M059J (cell line): ENCODE measurements at places on chromosomes 5 and 9.

- peak; percentile 44 for DNase-seq
Observed at GRCh38 chr9:129176701-129177442, 1.2 kb downstream of the IER5L start.

- no peak for DNase-seq
Observed at GRCh38 chr9:127022913-127023660, 99.3 kb downstream of the ANGPTL2 start.

DNA sequence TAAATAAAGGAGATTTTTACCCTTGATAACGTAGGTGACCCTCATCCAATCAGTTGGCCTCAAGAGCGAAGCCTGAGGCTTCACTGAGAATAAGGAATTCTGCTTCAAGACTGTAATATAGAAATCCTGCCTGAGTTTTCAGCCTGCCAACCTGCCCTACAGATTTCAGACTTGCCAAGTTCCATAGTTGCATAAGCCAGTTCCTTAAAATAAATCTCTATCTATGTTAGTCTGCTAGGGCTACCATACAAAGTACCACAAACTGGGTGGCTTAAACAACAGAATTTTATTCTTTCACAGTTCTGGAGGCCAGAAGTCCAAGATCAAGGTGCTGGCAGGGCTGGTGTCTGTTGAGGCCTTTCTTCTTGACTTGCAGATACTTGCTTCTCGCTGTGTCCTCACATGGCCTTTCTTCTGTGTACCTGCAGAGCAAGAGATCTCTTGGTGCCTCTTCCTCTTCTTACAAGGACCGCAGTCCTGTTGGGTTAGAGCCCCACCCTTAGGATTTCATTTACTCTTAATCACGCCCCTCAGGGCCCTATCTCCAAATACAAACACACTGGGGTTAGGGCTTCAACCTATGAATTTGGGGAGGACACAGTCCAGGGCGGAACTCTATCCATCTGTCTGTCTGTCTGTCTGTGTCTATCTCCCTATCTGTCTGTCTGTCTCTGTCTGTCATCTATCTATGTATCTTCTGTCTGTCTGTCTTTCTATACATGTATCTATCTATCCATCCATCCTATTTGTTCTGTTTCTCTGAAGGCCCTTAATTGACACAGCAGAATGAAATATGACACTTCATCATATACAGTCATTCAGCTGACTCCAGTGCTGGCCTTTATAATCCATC, 17.0 kb upstream of the CMBL start:
- no peak for DNase-seq

GRCh38 chr9:75707191-75707590, 183.3 kb upstream of the PCSK5 start:
- DNase-seq = no peak

GRCh38 chr9:132154863-132155567, 6.8 kb upstream of the NTNG2 start:
- DNase-seq = no peak

GRCh38 chr9:89185980-89186379, 7.4 kb upstream of the SHC3 start:
- DNase-seq = peak; percentile 54

GRCh38 chr9:91483189-91483691, 59.6 kb upstream of the NFIL3 start:
- peak; percentile 78 for DNase-seq

DNA sequence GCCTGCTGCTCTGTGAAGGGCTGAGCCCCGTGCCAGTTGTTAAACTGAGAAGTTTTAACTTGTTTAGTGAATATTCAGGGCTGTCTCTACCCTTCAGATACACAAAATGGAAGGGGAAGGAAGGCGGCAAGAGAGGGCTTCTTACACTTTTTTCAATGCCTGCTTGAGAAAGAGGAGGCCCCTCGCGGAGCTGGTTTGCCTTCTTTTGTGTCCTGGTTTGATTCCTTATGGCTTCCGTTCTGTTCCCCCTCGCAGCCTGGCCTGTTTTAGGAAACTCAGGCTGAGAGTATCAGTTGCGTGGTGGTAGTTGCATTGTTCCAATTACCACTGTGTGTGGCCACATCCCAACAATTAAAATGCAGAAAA, 1.0 kb downstream of the FAM53C start:
- DNase-seq = no peak

DNA sequence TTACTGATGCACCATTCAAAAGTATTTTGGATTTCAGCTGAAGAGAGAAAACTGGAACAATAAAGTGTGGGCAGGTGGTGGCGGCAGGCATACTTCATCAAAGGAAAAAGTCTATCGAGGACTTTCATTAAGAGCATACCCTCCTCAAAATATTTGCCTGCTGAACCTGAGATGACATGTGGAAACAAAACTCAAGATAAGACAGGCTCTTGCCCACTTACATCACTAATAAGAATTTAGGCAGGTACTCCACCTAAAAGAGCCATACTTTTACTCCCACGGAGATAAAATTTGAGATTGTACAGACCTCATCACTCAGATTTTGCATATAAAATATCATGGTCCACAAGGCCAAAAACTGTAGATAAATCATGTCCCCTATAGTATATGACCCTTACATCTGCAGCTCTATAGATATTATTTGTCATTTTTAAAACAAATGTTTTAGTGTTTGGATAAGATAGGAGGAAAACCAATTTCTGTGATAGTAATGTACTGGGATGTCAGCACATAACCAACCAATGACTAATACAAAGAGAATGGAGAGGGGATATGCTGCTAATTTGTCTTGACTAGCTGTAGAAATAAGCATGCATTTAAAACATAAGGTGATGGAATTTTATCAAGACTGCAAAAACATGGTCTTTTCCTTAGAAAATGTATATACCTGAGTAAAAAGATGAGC, 730.6 kb upstream of the ZNF608 start:
- peak; percentile 51 for DNase-seq

DNA sequence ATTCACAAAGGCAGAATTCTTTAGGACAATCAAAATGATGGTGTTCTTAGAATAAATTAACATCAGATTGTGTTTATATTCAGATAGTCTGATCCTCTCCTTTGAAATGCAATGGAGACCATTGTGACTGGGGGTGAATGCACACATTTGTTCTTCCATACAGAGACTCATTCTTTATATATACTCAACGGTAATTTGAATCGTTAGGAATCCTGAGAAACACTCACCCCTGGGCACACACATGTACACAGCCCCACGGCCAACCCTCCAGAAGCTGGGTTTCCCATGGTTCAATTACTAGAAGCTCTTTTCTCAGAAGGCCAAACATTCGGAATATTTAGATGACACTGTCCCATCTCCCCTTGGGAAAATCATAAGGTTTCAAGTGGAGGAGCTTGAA, 57.5 kb upstream of the EPB41L4B start:
- DNase-seq = no peak

DNA sequence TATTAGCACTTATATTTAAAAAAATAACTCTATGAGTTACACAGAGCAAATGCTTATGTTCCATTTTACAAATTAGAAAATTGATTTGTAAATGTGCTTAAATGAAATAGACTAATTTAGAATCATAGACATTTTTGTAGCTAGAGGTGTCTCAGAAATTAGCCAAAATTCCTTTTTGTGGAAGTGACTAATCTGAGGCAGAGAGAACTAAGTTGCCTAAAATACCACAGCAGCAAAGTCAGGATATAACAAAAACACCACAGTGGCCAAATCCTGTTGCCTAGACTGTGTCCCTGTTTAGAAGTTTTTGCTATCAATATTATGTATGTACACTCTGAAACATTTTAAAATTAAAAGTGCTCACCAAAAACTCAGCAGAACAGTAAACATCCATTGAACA, 18.7 kb downstream of the ADAMTSL1 start:
- DNase-seq = peak; percentile 44

DNA sequence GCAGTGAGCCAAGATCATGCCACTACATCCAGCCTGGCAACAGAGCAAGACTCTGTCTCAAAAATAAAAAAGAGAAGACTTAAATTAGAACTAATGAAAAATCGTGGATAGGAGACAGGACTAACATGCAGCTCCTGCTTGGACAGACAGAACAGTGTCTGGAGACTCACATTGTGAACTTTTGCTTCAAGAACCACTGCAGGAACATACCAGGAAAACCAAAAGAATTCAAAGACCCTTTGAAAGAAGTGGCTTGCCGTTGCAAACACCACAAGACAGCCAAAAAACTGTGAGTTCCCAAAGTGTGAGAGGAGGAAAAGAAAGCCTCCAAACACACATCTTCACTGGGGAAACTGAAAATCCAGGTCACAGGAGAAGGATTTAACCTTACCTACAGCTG, 48.8 kb upstream of the SNAPC3 start:
- DNase-seq = peak; percentile 5

DNA sequence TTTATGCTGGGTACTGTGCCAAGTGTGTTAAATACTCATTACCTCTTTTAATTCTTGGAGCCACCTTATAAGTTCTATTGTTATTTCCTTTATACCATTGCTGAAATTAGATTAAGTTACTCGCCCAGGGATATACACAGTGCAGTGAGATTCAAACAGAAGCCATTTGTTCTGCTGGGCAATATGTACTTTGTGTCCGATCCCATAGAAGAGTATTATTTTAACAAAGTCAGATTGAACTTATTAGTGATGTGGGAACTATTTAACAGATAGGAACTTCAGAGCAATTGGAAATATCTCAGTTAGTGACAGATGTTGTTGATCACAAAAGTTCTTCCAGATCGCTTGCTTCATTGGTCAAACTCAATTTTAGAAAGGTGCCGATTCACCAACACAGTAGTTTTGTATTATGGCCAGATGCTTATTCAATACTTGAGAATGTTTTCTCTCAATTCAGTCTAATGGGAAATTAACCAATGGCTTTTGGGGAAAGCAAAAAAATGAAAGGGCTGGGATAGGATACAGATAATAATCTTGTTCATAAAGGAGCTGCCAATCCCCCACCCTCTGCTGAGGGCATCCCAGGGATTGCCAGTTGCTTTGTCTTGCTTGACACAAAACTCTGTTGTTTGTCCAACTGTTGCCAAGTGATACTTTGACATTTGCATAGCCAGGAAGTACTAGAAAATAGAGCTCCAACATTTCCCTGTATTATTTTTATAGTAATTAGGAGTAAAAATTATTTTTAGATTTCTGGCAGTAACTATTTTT, 94.8 kb upstream of the SEMA6A start:
- no peak for DNase-seq

GRCh38 chr5:178768371-178769260, 38.2 kb upstream of the ZNF354A start:
- no peak for DNase-seq

- peak; percentile 18 for DNase-seq
Observed at GRCh38 chr9:113164536-113165300, 13.9 kb downstream of the SLC31A2 start.

GRCh38 chr9:137506702-137507171, 43.5 kb downstream of the PNPLA7 start:
- no peak for DNase-seq

DNA sequence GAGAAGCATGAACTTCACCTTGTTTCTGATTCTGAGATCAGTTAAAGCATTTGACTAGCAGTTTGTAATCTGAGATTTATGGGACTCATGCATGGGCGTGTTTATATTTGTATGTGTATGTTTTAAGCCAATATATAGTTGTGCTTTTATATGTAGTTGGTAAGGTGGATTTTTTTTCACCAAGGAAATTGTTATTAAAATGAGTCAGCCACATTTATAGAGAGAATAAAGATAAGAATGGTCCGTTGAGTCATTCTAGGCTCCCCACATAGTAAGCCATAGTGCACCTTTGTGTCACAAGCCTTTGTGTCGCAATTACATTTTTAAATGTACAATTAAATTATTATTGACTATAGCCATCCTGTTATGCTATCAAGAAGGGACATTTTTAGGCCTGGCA, 89.0 kb downstream of the NLN start:
- peak; percentile 89 for DNase-seq

- DNase-seq = peak; percentile 13
Observed at GRCh38 chr9:76620996-76621395, 143.2 kb upstream of the PCA3 start.

- no peak for DNase-seq
Observed at GRCh38 chr9:93308158-93308602, 124.2 kb downstream of the WNK2 start.

DNA sequence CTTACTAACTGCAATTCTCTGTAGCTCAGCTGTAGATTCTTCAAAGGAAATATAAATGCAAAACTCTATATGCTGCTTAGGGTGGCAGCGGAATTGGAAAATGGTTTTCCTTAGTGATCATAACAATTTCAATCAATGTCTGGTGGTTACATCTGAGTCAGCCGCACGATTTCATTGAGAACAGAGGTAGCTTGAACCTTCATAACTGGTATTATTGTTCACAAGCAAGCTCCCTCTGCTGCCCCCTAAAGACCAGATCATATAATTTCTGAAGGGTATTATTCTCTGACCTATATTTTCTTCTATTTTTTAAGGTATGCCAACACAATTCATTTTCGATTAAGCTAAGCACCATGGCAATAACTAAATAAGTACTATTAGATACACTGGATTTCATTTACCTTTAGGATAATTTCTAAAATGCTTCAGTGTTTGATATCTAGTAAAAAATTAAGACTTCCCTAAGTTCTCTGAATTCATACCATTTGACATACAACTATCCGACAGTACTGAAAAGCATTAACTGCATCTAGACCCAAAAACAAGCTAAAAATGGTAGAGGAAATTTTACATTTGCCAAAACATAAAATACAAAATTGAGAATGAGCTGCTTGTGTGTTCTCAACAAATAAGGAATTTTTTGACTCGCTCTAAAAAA, 181.1 kb upstream of the SPEF2 start:
- DNase-seq = peak; percentile 65

DNA sequence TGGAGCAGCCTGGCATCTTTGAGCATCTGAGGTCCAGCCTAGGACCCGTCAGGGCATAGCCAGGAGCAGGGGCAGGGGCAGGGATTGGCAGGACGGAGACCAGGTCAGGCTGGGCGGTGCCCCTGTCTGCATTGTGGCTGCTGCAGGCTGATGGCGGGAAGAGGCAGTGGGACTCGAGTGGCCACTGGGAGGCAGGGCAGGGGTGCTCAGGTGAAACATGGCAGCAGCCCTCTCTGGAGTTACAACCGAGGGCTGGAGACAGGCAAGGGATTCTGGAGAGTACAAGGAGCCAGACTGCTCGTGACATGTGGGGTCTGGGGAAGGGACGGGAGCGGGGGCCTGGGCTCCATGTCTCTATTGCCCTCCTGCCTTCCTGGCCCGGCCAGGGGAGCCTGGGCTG, 97.4 kb upstream of the RAPGEF1 start:
- peak; percentile 33 for DNase-seq

- DNase-seq = peak; percentile 96
Observed at GRCh38 chr5:33321026-33321425, 119.7 kb upstream of the TARS1 start.
